ENCODE measurements at places on chromosomes 6 and 20. TPM values are rescaled to one million over a fixed set of nuclear protein-coding genes. Genes with fewer than 3 reads are reported as not detected.

ARMC12 gene
- 0.44 TPM for total RNA-seq

CFAP206 gene
- total RNA-seq: 0.53 TPM

VGLL2 gene
- not detected for total RNA-seq

DPPA5 gene
- not detected for total RNA-seq

BMP5 gene
- total RNA-seq: not detected

CST7 gene
- not detected for total RNA-seq

IPCEF1 gene
- not detected for total RNA-seq

MACROD2 gene
- total RNA-seq: 1.4 TPM

TCF15 gene
- total RNA-seq: not detected

KHDC1L gene
- total RNA-seq: 0.32 TPM
